ENCODE measurements at places on chromosomes 1 and 21.
A peak's percentile ranks its signal among the peaks of the same experiment; 100 is the strongest.

- no peak for DNase-seq
These were observed 397.9 kb downstream of the NPHP4 start for GRCh38 chr1:5594056-5594956.

- DNase-seq: no peak
These were observed 6.2 kb downstream of the AKIRIN1 start for GRCh38 chr1:38997034-38997900.

GRCh38 chr1:224118688-224119087 is 4.8 kb downstream of the FBXO28 start:
- DNase-seq: no peak

GRCh38 chr21:32878661-32879060 is 107.1 kb upstream of the PAXBP1 start:
- DNase-seq: peak; percentile 79

DNA sequence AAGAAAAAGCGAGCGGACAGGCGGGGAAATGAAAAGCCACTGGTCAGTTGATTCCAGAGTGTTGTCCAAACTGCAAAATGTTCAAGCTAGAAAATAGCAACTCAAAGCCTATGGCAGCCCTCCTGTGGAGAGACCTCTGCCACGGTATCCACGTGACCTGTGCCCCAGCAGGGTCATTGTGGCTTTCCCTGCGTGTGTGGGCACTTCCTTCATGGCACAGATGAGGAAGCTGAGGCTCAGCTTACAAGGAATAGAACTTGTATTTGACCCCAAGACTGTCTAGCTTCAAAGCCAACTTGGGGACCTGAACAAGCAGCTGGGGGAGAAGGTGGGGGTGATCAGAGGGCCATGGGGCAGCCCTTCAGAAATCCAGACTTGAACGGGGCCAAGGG is 15.6 kb upstream of the PLEKHG5 start:
- peak; percentile 68 for DNase-seq

DNA sequence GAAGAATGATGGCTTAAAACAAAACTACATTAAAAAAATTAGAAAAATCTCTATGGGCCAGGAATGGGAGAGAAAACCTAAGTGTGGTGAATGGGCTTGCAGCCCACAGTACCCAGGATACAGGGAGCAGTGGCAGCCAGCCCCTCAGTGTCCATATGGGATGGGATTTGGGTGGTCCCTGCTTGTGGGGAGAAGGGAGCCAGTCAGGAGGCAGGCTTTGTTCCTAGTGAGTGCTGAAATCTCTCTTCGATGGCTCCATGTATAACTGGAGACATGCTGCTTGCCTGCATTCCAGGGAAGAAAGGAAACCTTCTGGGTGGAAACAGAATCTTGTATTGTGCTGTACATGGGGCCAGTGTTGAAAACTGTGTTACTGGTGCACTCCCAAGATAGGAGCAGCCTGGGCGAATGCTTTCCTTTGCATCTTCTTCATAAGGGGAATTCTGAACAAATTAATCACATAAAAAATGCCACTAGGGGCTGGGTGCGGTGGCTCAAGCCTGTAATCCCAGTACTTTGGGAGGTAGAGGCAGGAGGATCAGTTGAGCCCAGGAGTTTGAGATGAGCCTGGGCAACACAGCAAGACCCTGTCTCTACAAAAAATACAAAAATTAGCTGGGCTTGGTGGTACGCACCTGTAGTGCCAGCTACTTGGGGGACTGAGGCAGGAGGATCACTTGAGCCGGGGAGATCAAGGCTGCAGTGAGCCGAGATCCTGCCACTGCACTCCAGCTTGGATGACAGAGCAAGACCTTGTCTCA is 36.0 kb downstream of the PTPRU start:
- no peak for DNase-seq

DNA sequence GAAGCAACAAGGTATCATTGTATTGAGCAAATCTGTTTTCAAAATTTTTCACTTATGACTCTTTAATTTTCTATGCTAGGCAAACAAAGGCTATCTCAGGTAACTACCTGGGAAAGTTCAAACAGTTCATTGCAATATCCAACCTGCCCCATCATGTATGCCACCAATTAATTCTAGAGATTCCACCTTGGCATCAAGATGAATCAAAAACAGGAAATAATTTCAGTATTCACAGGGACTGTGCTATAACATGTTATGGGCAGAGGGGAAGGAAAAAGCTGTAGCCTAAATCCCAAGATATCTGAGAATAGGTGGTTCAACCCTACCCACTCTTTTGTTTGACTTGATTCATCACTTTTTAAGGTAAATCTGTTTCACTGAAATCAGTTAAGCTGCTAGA is 67.5 kb upstream of the SH3GLB1 start:
- no peak for DNase-seq

GRCh38 chr1:53541761-53542550 is 82.8 kb downstream of the DMRTB1 start:
- no peak for DNase-seq

DNA sequence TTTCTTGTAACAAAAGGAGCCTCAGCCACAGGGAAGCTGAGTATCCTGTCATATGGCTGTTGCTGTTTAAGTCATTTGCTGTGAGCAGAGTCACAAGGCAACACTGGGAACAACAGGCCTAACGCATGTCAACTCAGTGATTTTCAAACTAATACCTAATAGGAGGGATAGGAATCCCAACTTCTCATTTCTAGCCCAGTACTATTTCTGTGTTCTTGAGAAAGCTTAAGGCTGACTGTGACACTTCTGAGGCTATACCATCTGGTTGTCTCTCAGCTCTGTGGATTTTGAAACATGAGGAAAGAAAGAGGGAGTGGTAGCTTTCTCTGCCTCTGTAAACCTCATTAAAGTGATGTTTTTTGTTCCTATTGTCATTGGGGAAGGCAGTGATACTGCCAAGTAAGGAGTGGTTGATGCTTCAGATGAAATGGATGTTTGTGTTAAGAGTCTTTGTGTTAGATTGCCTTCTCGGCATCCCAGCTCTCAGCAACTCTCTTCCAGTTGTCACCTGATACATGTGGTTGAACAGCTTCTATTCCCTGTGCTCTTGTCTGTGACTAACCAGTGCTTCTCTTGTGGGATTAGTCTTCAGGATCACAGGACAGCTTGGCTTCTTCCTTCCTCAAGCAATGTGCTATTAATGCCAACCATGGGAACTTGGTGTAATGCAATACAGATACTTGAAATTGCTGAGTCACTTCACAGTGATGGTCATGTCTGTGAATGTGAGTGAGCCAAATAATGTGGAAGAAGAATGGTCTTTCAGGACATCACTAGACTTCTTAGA is 166.8 kb upstream of the IVNS1ABP start:
- DNase-seq: peak; percentile 93

DNA sequence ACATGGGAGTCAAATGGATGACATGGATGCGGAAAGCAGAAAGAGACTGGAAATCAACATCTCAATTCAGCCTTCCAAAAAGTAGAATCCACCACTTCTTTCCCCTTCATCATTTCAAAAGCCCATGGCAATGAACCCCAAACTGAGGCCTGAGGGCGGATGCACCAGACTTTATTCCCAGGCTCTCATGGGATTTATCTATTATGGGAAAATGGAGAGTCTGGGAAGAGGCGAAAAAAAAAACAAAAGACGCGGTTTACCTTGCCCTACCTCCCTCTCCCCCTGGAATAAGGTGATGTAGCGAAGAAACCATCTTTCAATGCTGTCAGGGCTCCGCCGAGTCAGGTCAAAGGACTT is 624 bp downstream of the KIFAP3 start:
- no peak for DNase-seq

DNA sequence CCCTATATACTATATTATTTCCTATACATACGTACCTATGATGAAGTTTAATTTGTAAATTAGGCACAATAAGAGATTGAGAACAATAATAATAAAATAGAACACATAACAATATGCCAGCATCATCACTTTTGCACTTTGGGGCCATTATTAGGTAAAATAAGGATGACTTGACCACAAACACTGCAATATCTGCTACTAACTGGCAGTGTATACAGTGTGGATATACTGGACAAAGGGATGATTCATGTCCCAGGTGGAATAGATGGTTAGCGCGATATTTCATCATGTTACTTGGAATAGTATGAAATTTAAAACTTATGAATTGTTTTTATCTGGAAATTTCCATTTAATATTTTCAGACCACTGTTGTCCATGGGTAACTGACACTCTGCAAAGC is 35.4 kb upstream of the TXLNA start:
- DNase-seq: no peak

DNA sequence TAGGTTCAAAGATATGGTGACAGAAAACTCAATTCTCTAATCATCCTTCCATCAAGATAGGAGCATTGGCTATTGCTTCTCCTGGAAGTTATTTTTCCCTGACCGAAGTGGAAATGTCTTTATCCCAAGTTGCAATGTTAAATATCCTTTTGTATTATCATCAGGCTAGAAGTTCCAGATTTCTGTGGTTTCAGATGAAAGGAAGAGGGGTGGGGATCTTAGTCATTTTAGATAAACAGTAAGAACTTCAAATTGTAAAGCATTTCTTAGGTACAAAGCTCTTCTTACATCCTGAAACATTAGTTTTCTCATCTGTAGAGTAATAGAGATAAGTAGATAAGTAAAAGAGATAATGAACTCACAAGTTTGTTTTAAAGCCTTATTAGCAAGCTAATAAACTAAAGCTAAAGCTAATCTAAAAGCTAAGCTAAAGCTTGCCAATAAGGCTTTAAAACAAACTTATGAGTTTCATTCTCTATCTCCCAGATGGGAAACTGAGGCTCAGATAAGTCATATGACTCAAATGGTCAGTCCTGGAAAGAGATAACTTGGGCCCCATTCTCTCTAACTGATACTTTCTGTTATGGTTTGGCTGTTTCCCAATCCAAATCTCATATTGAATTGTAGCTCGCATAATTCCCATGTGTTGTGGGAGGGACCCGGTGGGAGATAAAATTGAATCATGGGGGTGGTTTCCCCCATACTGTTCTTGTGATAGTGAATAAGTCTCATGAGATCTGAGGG is 99.2 kb upstream of the KCNK2 start:
- no peak for DNase-seq

DNA sequence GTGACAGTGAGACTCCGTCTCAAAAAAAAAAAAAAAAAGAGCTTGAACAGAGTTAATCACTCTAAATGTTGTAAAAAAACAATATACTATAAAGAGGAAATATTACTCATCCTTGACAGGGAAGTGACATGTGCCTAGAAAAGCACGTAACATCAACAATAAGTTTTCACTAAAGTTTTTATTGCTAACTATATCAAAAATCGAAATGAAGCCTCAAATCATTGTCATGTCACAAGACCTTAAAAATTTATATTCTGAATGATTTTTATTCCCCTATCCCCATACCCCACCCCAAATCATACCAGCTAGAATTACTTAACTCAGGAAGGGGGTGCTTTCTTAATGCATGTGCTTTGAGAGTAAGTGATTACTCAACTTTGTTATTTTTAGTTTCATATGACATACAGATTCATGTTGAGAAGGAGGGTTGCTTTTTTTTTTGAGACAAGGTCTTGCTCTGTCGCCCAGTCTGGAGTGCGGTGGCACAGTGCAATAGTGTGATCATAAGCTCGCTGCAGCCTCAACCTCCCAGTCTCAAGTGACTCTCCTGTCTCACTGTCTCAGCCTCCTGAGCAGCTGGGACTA is 53.6 kb upstream of the MUTYH start:
- DNase-seq: peak; percentile 92

- DNase-seq: no peak
These were observed 14.7 kb downstream of the PPIE start for GRCh38 chr1:39753132-39754025.

- no peak for DNase-seq
These were observed 323.4 kb upstream of the VAMP3 start for GRCh38 chr1:7447736-7448135.

DNA sequence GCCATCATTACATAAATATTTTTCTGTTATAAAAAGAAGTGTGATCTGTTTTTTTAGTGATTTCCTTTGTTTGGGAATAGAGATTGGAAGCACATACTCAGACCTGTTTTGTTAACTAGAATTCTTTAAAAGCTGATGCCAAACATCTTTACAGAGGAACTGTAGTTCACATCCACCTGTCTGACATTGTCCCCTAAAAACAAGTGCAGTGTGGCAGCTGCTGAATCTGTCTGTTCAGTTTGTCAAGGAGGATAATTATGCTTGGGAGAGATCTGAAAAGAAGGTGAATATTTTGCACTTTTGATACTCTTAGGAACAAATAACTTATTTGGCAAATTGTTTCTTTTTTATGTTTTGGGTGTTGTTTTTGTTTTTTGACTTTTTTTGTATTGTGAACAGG is 13.6 kb downstream of the AGMAT start:
- no peak for DNase-seq

DNA sequence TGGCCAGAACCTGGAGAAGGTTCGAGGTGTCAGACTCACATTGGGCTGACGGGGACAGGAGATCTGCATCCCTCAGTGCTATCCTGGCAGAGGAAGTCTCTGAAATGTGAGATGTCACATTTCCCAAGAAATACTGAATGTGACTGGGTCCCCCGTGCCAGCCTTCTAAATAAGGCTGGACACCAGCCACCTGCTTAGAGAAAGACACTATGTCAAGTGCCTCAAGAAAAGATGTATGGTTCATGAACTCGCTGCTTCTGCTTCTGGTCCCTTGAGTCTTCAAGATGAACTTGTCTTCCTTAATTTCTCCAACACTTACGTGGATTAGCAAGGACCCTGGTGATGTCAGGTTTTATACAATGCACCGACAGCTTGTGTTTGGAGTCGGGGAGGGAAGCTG is 42.1 kb upstream of the FHAD1 start:
- no peak for DNase-seq

GRCh38 chr1:181452746-181453145 is 30.6 kb upstream of the CACNA1E start:
- DNase-seq: no peak

- no peak for DNase-seq
These were observed 99.1 kb upstream of the CTTNBP2NL start for GRCh38 chr1:112296908-112297307.

- no peak for DNase-seq
These were observed 1205.3 kb upstream of the ADGRL4 start for GRCh38 chr1:80211691-80212380.

DNA sequence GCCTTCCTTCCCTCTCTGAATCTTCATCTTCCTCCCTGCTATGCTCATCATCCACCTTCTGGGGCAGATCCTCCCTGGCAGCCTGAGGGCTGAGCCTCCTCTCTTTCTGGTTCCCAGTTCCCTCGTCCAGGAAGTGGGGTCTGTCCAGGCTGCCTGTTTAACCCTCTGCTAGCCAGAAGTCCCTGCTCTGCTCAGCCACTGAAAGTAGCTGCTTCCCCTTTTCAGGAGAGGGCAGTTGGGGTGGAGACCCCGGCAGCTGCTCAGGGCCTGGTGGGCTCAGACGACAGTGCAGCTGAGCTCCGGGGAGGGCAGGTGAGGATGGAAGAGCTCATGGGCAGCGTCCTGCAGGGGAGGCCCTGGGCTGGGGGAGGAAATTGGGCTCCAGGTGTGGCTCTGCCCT is 43.1 kb upstream of the ETV3 start:
- no peak for DNase-seq

DNA sequence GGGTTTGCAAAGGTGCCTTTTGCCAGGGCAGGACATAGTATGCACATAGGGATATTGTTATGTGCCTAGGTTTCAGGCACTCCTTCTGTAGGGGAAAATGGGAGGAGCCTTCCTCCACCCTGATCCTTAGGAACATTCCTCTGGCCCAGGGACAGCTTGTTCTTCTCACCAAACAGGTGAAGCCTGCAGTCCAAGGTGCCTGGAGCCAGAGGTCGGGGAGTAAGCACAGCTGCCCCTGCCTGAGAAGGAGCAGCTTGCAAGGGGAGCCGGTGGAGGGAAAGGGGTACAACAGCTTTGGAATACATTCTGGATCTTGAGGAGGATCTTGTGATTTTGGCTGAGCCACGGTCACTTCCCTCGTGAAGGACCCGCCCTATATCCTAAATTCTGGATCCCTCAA is 82.4 kb upstream of the CD1D start:
- no peak for DNase-seq

All from inflammatory macrophage treated with lipopolysaccharide for 4 hours (primary cell).